ENCODE measurements at places on chromosomes 6 and 20.

- DNase-seq = peak; percentile 32
These were observed 71.9 kb downstream of the FGD2 start for GRCh38 chr6:37077191-37077904.

- no peak for DNase-seq
These were observed 14.5 kb downstream of the CSNK2A1 start for GRCh38 chr20:528923-529604.

GRCh38 chr6:169827290-169827717 is 75.9 kb downstream of the ERMARD start:
- DNase-seq = no peak

GRCh38 chr6:143872201-143872600 is 7.9 kb downstream of the ZC2HC1B start:
- no peak for DNase-seq

DNA sequence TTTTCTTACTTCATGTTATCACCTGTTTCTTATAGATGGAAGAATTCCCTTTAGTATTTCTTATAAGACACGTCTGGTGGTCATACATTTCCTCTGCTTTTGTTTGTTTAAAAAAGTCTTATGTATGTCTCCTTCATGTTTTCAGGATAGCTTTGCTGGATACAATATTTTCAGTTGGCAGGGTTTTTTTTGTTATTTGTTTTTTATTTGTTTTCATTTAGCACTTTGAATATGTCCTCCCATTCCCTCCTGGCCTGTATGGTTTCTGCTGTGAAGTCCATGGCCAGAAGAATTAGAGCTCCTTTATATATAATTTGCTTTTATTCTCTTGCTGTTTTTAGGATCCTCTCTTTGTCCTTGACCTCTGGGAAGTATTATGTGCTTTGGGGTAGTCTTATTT is 82.7 kb upstream of the RAB32 start:
- DNase-seq = no peak

GRCh38 chr6:54813892-54814291 is 32.7 kb upstream of the FAM83B start:
- DNase-seq = no peak

- no peak for DNase-seq
These were observed 100.9 kb downstream of the CD109 start for GRCh38 chr6:73796881-73797280.

- DNase-seq = no peak
These were observed 171.6 kb downstream of the MTHFD1L start for GRCh38 chr6:151036869-151037680.

GRCh38 chr6:131000544-131000943 is 62.5 kb downstream of the EPB41L2 start:
- no peak for DNase-seq

Measured in muscle of leg (tissue), 16 donors.